ENCODE measurements at places on chromosomes 11 and 22.

DNA sequence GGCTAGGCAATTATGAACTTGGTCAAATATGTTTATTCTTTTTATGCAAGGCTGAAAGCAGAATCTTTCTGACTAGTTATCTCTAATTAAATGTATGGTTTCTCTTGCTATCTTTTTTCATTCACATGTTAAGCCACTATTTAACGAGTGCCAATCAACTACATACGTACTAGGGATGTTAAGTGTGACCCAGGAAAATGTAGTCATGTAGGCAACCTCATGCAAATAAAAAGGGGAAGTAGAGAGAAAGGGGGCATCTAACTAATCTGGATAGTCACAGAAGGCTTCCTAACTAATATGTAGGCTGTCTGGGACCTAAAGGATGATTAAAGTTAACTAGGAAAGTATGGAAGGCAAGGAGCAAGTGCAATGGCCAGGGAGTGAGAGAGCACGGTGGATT, 23.5 kb downstream of the TBRG1 start:
- DNase-seq: no peak

DNA sequence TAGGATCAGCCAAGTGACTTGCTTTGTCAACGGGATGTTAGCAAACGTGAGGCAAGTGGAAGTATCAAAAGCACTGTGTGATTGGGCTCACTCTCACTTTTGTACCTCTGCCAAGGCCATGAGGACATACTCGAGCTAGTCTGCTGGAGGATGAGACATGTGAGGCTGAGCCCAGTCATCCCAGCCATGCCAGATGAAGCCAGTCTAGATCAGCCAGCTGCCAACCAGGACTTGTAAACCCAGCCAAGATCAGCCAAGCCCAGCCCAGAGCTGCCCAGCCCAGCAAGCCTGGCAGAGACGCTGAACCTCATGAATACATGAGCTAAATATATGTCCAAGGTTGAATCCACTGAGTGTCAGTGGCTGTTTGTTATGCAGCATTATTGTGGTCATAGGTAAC, 369.7 kb downstream of the MN1 start:
- no peak for DNase-seq

- DNase-seq: no peak
Observed at GRCh38 chr11:69964247-69964643, 113.9 kb upstream of the ANO1 start.

GRCh38 chr11:69397732-69398131, 83.7 kb upstream of the LINC01488 start:
- no peak for DNase-seq

- DNase-seq: no peak
Observed at GRCh38 chr11:45303316-45303715, 17.2 kb upstream of the SYT13 start.

- DNase-seq: no peak
Observed at GRCh38 chr11:47786373-47786772, 19.2 kb upstream of the FNBP4 start.

DNA sequence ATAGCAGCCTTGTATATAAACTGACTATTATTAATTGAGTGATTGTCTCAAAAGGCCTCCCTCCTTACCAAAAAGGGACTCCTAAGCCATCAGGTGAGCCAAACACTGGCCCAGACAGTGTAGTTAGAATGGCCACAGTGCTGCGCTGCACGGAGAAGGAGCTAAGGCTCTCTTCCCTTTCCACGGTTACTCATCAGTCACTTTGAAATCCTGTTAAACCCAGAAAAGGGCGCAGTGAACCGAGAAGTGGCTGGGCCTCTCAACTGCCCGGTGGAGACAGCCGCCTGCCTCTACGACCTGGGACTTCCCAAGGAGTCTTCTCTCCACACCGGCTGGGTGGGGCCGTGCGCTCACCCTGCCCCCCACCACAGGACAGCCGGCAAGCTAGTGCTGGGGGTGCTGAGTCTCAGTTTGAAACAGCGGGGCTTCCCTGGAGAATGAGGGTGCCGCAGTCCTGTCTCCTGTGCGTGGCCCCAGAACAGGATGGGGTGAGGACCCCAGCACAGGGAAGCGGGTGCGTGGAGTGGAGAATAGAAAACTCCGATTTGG, 1.3 kb downstream of the MYH9 start:
- DNase-seq: no peak
